ENCODE measurements at places on chromosomes 1 and 21.

- DNase-seq: no peak
These were observed 9.6 kb downstream of the TTLL10 start for GRCh38 chr1:1183221-1183747.

DNA sequence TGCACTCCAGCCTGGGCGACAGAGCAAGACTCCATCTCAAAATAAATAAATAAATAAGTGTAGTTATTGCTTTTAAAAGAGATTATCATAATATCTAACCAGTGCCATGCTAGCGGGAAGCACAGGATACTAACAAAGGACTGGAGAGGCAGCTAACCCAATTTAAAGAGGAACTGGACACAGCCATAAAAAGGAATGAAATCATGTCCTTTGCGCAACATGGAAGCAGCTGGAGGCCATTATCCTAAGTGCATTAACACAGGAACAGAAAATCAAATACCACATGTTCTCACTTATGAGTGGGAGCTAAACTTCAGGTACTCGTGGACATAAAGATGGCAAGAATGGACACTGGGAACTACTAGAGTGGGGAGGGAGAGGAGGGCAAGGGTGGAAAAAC is 54.9 kb downstream of the TM2D1 start:
- peak; percentile 66 for DNase-seq

DNA sequence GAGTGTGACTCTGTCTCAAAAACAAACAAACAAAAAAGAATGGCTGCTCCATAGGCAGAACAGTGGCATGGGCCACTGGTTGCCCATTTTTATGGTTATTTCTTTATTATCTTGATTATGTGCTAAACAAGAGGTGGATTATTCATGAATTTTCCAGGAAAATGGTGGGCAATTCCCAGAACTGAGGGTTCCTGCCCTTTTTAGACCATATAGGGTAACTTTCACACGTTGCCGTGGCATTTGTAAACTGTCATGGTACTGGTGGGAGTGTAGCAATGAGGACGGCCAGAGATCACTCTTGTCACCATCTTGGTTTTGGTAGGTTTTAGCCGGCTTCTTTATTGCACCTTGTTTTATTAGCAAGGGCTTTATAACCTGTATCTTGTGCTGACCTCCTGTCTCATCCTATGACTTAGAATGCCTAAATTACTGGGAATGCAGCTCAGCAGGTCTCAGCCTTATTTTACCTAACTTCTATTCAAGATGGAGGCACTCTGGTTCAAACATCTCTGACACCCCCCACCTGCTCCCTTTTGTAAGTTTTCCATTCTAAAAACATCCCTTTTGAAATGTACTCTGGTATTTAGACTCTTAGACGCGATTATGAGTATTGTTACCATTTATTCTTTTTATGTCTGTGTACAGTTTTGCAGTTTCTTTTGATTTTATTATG is 57.1 kb downstream of the RAVER2 start:
- no peak for DNase-seq

DNA sequence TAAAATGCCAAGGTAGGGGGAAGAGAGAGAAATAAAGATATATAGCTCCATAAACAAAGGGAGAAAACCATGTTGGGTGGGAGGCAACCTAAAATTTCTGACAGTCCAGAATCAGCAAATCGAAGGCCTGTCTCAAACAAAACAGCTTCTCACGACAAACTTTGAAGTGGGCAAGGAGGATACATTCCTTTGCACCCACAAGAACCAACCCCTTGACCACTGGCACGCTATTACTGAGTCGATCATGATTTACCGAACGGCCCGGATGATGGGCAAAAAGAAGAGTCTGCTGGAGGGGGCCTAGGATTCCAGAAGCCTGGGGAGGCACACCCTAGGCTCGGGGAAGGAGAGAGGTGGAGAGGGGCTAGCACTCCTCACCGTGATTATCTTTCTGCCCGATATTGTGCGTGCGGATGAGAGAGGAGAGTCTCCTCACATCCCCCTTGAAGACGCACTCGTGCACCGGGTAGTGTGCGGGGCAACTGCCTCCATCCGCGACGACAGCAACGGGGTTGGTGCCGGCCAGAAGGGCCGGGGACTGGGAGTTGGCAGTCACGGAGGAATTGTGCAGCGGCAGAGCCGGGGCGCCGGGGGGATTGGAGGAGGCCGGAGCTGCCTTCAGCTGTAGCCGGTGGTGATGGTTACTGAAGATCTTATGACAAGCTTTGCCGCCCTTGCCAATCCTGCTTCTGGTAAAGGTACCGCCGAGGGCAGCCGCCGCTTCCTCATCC is 756 bp downstream of the ANKRD13C start:
- peak; percentile 7 for DNase-seq

DNA sequence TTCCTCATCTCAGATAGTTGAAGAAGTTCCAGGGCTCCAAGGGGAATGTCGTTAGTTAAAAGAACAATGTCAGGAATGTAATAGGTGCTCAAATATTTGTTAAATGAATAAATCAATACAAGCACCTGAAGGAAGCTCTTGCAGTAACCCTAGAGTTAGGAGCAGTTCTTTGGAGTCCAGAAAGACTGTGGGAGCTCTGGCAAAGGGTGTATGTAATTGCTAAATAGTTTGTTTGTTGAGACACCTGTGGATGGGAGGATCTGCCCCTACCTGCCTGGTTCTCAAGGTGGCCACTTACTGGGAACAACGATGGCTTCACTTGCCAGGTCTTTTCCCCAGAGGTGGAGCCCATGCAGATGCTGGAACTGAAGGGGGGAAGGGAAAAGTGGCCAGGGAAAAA is 27.5 kb upstream of the JUN start:
- no peak for DNase-seq

DNA sequence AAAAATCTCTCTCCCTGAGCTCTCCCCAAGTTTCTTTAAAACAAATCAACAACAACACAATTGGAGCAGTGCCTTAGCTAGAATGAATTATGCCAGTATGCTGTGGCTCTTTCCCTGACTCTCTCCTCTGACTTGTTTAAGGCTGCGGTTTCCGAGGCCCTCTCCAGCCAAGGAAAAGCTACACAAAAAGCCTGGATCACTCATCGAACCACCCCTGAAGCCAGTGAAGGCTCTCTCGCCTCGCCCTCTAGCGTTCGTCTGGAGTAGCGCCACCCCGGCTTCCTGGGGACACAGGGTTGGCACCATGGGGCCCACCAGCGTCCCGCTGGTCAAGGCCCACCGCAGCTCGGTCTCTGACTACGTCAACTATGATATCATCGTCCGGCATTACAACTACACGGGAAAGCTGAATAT is 1.9 kb downstream of the S1PR1 start:
- peak; percentile 90 for DNase-seq

GRCh38 chr1:21608798-21609197 is 60.4 kb downstream of the RAP1GAP start:
- DNase-seq: no peak

DNA sequence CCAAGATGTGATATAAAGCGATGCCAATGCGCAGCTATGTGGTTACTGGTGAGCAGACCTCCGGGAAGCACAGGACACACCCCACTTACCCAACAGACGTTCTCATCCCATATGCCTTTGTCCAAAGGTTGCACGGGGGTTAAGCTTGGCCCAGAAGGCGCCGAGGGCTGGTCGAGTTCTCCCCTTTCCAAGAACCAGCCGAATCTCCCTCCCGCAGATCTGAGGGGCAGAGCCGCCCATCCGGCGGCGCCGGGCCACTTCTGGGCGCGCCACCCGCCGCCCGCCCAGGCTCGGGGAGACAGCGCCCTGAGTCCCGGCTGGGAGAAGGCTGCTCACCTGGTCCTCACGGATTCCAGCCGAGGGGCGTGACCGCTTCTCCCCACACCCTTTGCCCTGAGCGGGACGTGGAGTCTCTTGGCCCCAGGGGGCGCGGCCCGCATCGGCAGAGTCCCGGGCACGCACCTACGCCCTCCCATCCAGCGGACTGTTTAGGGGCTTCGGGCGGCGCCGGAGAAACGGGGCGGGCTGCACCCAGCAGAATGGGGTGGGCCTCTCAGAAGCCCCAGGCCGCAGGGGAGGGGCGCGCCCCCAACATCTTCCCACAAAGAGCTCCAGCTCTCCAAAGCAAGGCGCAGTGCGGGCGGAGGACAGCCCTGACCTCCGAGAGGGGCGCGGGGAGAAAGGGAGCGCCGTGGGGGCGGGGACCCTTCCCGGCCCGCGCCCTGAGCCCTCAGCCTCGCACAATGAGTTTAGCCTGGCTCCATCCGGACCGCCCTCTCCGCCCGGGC is 615 bp downstream of the GPR161 start:
- no peak for DNase-seq

DNA sequence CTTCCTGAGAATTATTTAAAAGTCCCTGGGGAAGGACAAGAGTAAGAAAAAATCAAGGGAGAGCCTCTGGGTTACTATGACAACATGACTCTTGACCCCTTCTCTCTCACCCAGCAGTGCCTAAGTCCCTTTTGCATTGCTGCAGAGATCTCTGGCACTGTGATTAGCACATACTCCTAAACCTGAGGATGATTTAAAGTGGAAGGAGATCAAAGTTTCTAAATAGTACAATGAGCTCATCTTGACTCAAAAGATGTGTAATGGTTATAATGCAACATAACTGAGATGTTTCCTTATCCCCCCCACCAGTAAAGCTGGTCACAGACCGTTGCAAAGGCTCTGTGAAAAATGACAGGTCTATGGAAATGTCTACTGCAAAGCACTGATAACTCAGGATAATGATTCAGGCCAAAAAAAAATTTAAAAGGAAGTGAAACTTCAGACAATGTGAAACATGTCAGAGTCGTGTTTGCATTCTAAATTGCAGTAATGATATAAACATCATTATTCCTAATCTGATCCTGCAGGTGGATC is 519.2 kb downstream of the KIF26B start:
- DNase-seq: peak; percentile 73

- no peak for DNase-seq
These were observed 19.4 kb downstream of the KCNC4 start for GRCh38 chr1:110229348-110230001.

- peak; percentile 79 for DNase-seq
These were observed 7.6 kb downstream of the CD101 start for GRCh38 chr1:117009132-117009531.

DNA sequence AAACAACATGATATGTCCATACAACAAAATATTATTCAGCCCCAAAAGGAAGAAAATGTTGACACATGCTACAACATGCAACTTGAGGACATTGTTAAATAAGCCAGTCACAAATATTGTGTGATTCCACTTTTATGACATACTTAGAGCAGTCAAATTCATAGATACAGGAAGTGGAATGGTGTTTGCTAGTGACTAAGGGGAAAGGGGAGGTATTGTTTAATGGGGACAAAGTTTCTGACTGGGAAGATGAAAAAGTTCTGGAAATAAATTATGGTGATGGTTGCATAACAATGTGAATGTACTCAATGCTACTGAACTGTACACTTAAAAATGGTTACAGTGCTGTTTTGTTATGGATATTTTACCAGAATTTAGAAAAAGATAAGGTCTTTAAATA is 77.7 kb downstream of the RHOU start:
- peak; percentile 42 for DNase-seq

DNA sequence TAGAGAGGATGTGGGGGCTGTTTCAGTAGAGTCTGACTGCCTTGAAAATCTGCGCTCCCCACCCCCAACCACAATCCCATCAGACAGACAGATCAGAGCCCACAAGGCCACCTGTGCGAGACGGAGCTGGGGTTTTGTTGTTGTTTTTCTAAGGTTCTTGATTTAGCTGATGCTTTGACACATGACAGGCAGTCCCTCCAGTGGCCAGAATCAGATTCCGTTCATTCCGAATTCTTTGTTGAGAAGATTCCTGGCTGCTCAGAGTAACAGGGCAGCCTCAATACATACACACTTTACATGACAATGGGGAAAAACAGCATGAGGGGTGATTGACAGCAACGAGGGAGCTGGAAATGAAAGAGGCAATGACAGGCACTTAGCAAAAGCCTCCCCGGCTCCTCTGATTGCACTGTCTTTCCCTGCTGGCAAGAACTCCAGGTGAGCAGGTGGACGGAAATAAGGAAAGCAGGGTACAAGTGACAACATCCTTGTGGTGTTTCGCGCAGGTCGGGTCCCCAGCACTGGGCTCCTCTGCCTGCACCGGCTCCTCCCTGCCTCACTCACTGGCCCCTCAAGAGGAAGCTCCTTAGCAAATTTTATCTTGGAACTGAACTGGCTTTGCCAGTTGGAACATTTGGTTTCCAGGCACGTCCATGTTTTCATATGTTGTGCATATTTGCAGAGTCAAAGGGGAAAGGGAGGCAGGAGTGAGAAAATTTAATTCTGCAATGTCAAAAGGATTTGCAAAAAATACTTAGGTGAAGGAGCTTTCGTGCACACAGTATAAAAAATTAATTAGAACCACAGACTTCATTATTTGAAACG is 148.7 kb downstream of the PGBD5 start:
- no peak for DNase-seq

Data from suppressor macrophage treated with lipopolysaccharide for 4 hours (primary cell).